ENCODE measurements at places on chromosomes 11 and 22.

DNA sequence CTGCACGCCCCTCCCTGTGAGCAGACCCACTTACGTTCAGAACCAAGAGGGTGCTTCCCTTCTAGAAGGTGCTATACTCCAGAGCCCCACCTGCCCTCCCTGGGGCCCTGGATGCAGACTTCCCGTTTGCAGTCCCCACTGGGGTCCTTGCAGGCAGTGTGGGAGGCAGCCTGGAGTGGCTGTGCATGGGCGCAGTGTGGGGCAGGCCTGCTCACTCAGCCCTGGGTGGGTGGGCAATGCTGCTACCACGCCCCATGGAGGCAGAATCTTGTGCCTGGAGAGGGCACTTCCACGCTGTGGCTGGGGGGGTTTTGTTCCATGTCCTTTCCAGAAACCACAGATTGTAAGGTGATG, 116.2 kb downstream of the KCNQ1OT1 start:
- DNase-seq = no peak

DNA sequence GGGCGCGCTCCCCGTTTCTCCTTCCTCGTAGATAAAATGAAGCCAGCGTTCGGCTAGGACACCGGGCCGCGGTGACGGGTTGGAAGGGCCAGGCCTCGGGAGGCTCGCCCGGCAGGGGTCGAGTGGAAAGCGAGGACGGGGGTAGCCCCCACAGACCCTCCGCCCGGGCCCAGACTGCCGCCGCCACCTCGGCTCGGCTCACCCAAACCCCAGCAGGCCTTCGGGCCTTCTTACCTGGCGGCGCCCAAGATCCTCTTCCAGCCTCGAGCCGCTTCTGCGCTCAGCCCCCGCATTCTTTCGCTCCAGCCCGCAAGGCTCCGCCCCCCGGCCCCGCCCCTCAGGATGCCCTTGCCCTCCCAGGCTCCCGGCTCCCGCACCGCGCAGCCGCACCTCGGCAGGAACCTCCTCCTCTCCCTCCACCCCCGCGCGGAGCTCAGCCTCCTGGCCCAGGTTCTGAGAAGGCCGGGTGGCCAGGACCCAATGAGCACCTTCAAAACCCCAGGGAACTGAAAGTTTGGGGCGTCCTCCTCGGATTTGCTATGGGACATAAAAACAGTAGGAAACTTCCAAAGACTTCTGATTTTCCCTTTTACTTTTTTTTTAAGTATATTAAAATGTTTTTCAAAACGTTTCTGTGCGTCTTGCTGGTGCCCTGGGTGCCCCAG, at the start of gene CD59:
Gene CD59 (minus strand): TSS at position 276 of the 665 bp plus-strand sequence. CDS start 13,978 bp downstream, outside the sequence.
- DNase-seq = peak; percentile 87

DNA sequence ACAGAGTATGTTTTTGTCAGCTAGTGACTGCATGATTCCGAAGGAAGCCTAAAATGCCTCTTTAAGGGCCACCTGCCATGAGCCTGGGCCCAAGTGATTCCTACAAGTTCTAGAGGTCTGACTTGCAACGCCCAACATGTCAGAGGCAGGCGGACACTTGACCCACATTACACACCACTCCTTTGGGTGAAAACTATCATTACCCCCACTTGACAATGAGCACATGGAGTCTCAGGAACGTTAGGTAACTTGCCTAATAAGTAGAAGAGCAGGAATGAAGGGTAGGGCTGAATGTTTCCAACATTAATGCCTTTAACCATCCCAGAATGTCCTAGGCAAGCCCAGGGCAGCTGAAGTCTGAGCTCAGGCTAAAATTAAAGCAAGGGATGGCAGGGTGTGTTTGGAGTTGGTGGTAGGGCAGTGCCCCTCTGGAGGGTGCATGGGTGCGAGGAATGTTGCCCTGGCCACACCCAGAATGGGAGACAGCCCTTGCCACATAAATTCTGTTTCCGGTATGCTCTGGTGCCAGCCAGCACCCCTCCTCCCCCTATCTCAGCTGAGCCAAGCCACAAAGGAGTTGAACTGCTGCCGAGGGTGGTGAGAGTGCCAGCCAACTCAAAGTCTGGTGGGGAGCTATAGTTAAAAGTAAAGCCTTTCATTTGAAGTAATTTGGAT, 2.5 kb downstream of the PLAAT2 start:
- peak; percentile 9 for DNase-seq

DNA sequence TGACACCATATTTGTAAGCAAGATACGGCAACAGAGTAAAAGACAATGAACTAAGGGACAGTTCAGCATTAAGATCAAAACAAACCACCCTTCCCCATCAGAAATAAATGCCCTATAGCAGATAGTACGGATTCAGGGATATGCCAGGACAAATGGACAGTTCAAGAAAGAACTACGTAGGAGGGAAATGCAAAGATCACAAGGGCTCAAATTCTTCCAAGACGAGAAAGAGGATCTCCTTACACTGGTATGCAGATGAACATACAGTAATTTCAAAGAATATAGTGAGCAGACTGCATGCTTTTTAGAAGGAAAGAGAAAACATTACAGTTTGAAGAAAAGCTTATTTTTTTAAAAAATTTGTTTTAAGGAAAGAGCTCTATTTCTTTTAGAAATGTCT, 124.7 kb upstream of the APOA1 start:
- no peak for DNase-seq

GRCh38 chr11:68775951-68776388, 24.6 kb upstream of the TESMIN start:
- DNase-seq = no peak

DNA sequence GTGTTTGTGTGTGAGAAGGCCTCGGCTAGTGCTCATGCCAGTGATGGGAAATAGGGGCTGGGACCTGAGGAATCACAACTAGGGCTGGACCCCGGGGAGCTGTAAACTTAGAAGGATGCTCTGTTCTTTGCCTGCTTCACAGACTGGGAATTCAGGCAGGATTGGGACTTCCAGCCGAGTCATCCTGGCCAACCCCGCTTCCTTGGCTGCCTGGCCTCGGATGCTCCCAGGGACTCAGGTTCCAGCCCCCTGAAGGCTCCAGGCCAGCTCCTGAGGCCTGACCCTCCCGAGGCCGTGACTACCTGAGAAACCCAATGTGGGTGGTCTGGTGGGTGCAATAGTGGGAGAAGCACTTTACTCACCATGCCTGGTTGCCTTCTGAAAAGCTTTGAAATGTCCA, 44.7 kb downstream of the IRAG1 start:
- no peak for DNase-seq

GRCh38 chr11:82234256-82234655, 499.4 kb downstream of the FAM181B start:
- DNase-seq = no peak

- no peak for DNase-seq
These were observed 36.1 kb upstream of the HTATIP2 start for GRCh38 chr11:20327377-20327935.

- DNase-seq = no peak
These were observed 84.9 kb downstream of the C11orf91 start for GRCh38 chr11:33615751-33616150.

DNA sequence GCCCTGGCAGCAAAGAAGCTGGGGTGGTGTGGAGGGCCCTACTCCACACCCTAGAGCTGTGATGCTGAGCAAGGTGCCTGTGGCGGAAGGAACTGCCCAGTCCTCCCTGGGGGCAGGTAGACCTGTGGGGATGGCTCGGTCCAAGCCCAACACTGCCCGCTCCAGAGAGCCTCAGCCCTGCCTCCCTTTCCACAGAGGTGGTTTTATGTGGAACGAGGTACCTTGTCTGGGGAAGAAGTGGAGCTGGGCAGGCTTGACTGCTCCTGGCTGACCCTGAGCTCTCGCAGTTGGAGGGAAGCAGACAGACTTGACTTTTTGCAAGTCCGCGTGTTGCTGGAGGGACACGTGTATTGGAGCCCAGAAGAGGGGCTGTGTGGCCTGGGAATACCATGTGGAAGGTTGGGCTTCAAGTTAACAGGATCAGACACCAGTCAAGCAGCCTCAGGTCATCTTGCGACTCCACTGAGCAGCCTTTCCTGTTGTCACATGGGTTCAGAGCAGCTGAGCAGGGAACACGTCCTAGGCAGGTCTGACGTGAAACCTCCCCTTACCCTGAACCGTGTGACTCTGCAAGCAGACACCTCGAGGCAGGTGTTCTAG, 117.7 kb downstream of the CACNA1I start:
- DNase-seq = no peak

DNA sequence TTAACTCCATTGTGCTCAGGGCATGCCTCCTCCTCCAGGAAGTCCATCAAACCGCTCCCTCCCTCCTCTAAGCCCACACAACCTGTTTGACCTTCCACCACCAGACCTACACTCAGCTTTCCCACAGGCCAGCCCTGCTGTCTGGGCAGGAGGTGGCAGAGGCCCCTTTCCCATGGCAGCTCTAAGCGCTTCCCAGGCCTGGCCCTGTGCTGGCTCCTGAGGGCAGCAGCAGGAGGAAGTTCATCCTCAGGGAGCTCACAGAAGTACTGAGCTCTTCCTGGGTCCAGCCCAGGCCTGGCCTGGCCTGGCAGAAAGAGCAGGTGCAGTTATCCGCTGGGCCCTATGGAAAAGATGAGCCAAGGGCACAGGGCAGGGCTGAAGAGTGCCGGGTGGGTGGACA, 31.4 kb downstream of the ARAP1 start:
- DNase-seq = no peak

- peak; percentile 35 for DNase-seq
These were observed 59.9 kb downstream of the TRAF6 start for GRCh38 chr11:36450110-36450572.

GRCh38 chr11:121328176-121328966, 35.8 kb downstream of the SC5D start:
- DNase-seq = no peak

- DNase-seq = no peak
These were observed 225.6 kb downstream of the BLID start for GRCh38 chr11:121890377-121890776.

DNA sequence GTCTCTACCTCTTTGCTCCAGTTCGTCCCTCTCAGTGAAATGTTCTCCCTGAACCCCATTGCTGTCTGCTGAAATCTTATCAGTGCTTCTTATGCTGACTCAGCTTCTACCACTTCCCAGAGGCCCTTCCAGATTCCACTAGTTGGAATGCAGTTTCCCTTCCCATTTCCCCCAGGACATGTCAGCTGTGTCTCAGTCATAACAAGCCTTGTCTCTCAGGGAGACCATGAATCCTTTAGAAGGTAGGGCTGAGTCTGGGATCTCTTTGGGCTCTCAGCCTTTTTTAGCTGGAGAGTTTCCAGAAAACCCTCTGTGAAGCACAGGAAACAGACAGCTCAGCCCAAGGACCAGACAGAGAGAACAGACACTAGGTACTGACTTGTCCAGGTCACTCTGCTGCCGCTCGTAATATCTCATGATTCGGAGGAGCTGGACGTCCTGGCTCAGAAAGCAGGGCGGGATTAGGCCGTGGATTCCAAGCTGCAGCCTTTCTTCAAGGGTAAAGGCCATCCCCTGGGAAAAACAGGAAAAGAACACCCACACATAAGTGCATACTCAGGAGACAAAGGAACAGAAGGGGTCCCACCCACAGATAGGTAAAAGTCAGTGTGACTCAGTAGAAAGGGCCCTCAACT, 113.0 kb downstream of the ME3 start:
- DNase-seq = no peak

DNA sequence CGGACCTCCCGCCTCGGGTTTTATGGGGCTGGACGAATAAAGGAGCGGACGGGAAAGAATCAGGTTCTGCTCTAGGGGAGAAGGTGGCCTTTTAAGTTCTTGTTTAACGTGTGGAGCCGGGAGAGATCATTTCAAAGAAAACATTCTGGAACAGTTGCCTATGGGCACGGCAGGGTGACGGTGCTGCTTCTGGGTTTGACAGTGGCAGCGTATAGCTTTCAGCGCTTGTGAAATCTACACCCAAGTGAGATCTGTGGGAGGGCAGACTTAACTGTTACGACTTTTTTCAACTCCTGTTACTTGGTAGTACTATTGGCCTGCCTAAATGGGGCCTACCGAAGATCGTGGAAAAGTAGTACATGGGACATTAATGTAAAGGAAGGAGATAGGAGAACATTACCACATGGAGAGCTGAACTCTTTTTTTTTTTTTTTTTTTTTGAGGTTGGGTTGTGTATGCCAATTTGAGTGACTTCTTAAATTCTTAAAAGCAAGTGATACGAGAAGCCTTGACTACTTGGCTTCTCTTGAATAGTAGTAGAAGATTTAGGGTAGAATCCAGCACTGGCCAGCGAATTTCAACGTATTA, 743 bp downstream of the USP47 start:
- DNase-seq = no peak

GRCh38 chr11:90223248-90223585, 368 bp upstream of the CHORDC1 start:
- no peak for DNase-seq

- DNase-seq = no peak
These were observed 9.9 kb downstream of the UCP3 start for GRCh38 chr11:73998846-73999575.

GRCh38 chr11:91776655-91777054, 448.0 kb upstream of the FAT3 start:
- peak; percentile 10 for DNase-seq

DNA sequence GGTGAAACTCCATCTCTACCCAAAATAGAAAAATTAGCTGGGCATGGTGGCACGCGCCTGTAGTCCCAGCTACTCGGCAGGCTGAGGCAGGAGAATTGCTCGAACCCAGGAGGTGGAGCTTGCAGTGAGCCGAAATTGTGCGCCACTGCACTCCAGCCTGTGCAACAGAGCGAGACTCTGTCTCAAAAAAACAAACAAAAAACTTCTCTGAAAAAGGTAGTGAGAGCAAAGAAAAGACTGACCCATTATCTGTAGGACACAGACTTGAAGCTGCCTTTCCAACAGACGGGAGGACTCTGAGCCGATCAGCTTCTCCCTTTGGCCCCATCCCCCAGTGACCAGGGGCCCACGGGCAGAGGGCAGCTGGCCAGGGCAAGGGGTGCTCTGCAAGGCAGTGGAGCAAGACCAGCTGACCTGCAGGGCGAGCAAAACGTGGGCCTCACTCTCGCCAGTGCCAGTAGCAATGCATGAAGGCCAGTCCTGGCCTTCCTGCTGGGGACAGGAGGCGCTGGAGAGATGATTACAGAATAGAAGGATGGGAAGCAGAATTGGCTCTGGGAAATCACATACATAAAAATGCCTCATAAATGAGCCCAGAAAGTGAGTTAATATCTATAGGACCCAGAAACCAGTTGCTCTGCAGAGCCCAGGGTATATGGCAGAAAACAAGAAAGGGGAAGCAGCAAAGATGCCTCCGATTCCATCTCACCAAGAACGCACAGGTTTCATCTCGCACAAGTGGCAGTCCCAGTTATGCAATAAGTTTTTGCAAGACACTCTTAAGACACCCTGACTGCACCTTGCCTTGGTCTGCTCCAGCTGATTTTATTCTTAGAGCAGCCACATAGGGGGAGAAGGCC, 2.8 kb downstream of the EHD1 start:
- no peak for DNase-seq

- DNase-seq = no peak
These were observed 87.0 kb upstream of the THY1 start for GRCh38 chr11:119509969-119510401.

GRCh38 chr11:2265396-2265795, 5.0 kb downstream of the ASCL2 start:
- DNase-seq = no peak
